ENCODE measurements at places on chromosomes 2 and 18.
A peak's percentile ranks its signal among the peaks of the same experiment; 100 is the strongest.

- no peak for DNase-seq
Measured at GRCh38 chr2:240465765-240466578, 30.5 kb downstream of the GPC1 start.

DNA sequence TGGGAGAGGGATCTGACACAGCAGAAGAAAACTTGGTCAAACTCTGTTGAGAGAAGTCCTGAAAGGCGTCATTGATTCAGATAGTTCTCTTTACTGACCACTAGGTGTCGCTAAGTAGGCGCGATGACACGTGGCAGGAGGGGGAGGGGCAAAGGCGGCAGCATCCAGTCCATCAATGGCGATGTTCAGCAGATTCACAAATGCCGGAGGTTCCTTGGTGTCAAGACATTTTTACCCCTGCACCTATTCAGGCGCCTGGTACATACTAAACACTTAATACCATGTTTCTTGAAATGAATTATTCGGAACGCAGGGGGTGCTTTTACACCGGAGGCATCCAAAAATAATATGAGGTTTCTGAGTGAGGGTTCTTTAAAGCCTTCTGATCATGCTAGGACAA, 3.0 kb upstream of the PLEK start:
- DNase-seq = no peak

GRCh38 chr2:72682061-72682460, 143.8 kb downstream of the EXOC6B start:
- DNase-seq = no peak

DNA sequence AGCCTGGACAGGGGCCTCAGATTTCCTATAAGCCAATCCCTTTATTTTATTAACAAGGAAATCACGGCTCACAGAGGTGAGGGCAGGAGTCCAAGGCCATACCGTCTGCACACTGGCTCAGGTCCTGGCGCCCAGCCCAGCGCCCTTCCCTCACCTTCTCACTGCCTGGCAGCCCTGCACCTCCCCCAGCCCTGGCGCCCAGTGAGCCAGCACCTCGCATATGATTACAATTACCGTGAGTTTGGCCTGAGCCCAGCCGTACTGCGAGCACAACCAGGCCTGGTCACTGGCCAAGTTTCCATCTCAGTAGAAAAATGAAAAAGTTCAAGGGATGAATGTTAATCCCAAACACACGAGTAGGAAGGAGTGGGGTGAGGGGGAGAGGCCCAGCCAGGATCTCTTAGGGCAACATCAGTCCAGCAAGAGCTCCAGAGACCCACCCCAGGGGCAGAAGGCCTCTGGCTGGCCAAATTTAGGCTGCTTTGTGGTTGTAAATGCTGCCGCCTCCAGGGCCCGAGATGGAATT, 68.4 kb downstream of the MCFD2 start:
- peak; percentile 95 for DNase-seq

DNA sequence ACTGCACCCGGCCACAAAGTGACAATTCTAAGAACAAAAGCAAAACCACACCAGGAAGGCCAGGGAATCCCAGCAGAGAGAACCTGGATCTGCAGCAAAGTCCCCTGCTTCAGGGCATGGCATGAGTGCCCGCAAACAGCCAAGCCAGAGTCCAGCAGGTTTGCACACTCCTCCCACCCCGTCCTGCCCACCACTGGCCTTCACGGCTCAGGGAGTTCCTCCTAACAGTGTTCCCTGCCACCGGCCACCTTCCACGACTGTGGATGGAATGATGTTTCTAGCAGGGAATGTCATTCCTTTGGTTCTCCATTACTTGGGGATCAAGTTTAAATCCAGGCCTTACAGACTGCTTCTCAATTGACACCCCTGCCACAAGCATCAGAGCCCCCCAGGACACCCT, 42.0 kb upstream of the B3GNT7 start:
- no peak for DNase-seq

GRCh38 chr2:120228503-120228902, 5.3 kb upstream of the TMEM185B start:
- DNase-seq = no peak

DNA sequence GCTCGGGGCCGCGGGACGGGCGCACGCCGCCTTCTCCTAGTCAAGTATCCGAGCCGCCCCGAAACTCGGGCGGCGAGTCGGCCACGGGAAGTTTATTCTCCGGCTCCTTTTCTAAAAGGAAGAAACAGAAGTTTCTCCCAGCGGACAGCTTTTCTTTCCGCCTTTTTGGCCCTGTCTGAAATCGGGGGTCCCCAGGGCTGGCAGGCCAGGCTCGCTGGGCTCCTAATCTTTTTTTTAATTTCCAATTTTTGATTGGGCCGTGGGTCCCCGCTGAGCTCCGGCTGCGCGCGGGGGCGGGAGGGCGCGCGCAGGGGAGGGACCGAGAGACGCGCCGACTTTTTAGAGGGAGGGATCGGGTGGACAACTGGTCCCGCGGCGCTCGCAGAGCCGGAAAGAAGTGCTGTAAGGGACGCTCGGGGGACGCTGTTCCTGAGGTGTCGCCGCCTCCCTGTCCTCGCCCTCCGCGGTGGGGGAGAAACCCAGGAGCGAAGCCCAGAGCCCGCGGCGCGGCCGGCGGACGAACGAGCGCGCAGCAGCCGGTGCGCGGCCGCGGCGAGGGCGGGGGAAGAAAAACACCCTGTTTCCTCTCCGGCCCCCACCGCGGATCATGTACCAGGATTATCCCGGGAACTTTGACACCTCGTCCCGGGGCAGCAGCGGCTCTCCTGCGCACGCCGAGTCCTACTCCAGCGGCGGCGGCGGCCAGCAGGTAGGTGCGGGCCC, 617 bp downstream of the FOSL2 start:
- no peak for DNase-seq

GRCh38 chr2:46865181-46865970, 50.2 kb downstream of the MCFD2 start:
- DNase-seq = no peak

GRCh38 chr2:100840519-100840918, 20.6 kb downstream of the NPAS2 start:
- DNase-seq = no peak

DNA sequence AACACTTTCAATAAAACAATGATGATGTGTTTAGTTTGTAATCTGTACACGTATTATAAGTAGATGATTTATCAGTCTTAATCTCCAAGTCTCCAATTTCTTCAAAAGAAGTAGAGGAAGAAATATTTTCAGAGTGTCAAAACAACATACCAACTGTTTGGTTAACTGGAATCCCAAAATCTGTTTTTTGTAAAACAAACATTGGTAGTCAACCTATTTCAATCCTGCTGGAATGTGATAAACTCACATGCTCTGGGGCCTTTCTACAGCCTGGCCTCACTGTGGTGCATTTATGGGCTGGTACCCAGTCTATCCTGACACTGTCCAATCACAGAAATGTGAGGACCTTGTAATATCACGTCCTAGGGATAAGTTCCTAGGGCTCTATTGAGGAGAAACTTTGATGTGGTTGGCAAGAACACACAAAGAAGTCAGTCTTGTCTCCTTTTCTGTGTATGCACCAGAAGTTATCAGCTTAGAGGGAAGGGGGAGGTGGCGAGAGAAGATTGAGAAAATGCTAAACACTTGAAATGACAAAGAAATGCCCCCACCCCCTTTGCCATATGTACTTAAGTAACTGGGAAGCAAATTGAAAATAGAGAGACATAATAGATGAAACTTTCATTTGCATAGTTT, 47.2 kb downstream of the PRKRA start:
- no peak for DNase-seq

- DNase-seq = no peak
Measured at GRCh38 chr2:105919191-105919811, 174.6 kb downstream of the NCK2 start.

DNA sequence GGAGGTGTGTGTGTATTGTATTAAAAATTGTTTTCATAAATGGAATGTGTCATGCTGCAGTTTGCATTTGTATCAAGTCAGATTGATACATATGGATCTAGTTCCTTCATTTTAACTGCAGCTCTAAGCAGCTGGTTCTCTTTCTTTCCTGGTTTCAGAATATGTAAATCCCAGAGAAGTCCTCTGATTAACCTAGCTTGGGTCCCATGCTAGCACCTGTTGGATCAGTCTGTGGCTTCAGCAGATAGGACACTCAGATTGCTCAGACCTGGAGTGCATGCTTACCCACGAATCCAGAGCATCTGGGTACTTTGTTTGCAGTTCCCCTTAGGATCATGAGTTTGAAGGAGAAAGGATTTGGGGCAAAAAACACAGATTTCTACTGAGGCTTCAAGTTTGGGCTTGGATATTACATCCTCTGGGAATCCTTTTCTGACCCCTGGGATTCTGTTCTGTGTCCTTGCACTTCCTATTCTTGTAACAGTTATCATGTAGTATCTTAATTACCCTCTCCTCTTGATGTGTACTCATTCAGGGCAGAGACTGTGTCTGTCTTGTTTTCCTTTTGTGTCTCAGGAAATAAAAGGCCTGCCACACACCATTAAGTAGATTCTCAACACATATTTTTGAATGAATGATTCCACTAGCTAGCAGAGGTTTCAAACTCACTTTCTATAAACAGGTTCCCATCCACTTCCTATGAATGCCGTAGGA, 142.1 kb downstream of the PHLPP1 start:
- no peak for DNase-seq

DNA sequence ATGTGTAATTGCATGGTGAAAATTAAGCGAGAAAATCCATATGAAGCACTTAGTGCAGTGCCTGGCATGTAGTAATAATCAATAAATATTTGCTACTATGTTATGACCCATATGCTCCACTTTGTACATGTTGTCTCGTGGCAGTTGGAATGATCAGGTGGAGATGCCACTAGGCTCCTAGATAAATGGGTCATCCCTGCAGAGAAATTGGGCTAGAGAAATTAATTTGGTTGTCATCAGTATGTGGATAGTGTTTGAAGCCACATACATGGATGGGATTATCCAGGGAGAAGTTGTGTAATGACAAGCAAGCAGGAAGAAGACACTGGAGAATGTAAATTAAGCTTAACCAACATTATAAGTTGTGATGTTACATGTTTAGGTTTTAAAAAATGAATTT, 33.0 kb downstream of the ACYP2 start:
- no peak for DNase-seq

DNA sequence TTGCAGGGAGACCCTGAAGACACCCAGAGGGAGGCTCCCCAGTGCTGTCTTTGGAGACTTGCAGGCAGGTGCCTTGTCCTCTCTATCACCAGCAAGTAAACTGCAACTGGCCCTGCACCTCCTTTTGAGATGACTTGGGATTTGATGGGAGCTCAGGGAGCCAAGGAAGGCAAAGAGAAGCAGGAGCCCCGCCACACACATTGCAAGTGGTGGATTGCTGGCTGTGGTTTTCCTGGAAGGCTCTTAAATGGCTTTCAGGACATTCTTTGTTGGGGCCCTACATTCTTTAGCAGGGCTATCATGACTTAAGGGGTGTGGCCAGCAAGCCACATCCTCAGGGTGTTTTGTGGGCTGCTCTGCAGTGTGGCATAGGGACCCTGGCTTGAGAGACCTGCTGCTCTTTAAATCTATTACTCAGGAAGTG, 39.9 kb upstream of the CDC42EP3 start:
- peak; percentile 95 for DNase-seq

- no peak for DNase-seq
Measured at GRCh38 chr2:101981504-101981903, 10.3 kb upstream of the IL1R2 start.

DNA sequence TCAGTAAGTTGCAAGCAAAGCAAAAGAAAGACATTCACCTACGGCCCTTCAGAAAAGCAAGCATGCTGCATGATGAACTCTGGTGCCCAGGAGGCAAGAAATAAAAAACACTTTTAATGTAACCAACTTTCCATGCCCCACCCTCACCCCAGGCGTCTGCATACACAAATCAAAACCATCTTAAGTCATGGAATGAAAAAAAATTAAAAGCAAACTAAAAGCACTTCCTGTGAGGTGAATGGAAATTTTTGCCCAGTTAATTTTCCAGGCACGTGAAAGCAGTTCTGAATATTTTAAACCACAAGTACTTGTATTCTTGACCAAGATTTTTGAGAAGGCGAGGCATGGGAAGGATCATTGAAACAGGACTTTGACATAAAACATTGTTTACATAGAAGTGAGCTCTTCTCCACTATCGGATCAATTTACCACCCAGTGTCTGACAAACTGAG, 2.5 kb upstream of the ICOS start:
- no peak for DNase-seq

DNA sequence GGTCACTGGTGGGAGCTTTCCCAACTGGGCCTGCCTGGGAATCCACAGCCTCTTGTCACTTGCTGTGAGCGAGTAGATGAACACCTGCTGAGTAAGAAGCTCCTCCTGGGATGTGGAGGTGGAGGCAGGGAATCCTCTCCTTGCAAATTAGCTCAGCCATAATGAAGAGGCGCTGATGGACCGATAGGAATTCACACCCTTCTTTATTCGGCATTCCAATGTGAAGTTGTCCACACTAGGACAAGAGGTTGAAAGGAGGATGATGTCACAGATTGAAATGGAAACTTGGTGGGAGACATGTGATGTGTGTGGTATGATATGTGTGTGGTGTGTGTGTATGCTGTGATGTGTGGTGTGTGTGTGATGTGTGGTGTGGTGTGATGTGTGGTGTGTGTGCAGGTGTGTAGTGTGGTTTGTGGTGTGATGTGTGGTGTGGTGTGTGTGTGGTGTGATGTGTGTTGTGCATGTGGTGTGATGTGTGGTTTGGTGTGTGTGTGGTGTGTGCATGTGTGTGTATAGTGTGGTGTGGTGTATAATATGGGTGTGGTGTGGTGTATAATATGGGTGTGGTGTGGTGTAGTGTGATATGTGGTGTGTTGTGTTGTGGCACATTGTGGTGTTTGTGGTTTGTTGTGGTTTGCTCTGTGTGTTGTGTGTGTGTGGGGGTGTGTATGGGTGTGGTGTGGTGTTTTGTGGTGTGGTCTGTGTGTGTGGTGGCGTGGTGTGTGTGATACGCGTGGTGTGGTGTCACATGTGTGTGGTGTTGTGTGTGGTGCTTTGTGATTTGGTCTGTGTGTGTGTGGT, 216.4 kb downstream of the BCL2 start:
- DNase-seq = no peak

DNA sequence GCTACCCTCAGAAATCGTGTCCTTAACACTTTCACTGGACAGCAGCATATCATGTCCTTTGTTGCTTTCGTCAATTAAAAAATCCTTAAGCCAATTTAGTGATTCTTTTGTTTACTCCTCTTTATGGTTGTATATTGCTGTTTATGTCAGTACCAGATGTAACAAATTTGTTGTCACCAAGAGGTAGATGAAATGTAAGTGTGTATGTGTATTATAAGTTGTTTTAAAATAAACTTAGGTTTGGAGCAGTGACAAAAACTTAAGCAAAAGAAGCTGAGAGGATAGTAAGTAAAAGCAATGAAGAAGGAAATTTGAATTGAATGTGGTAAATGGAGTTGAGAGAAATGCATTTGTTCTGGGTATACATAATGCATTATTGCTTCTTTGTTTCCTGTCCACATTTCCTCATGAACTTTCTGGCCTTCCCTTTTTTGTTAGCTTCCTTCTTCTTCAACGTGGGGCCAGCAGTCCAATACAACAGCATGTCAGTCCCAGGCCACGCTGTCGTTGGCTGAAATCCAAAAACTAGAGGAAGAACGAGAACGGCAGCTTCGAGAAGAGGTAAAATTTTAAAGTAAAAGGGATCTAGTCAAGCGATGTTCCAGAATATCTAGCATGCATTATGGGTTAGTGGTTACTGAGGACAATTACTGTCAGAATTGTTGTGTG, 30.5 kb upstream of the SNORC start:
- no peak for DNase-seq
